ENCODE measurements at places on chromosomes 3 and 15.

DNA sequence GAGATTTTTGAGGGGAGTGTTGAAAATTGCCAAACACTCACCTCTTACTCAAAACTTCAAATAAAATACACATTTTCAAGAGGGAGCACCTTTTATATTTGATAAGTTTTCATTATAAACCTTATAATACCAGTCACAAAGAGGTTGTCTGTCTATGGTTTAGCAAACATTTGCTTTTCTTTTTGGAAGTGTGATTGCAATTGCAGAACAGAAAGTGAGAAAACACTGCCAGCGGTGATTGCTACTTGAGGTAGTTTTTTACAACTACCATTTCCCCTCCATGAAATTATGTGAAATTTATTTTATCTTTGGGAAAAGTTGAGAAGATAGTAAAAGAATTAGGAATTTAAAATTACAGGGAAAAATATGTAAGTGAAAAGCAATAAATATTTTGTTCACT is 20.1 kb downstream of the DIPK2A start:
- DNase-seq = no peak

DNA sequence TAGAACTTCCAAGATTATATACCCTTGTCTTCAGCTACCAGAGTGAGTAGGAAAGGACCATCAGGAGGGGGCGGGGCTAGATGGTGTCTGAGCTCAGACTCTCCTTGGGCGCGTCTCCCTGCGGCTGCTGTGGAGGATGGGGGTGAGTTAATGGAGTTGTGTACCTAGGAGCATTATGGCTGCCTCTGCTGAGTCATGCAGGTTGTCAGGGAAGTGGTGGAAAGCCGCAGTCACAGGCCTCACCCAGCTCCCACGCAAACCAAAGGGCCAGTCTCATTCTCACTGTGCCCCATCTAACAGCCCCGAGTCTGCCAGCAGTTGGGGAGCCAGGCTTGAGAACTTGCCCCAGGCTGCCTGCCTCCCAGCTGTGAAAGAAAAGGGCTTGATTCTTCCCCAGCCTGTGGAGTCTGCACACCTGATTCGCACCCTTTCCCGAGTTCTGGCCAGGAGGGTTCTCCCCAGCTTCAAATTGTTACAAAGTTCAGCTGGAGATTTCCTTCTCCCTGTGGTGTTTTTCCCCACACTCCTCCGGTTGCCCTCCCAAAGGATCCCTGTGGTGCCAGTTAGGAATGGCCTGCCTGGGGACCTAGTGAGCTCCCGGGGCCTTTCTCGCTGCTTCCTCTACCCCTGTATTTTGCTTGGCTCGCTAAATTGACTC is 143.3 kb downstream of the HCN4 start:
- DNase-seq = no peak

GRCh38 chr3:28940530-28940929 is 340.3 kb upstream of the RBMS3 start:
- no peak for DNase-seq

DNA sequence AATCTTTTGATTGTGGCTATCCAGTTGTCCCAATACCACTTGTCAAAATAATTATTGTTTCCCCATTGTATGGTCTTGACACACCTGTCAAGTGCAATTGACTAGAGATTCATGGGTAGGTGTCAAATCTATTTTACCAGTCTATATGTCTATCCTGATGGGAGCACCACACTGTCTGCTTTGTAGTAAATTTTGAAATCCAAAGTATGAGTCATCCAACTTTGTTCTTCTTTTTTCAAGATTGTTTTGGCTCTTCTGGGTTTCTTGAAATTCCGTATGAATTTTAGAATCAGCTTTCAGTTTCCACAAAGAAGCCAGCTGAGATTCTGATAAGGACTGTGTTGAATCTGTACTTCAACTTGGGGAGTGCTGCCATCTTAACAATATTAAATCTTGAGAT is 71.9 kb downstream of the CSNK1G1 start:
- no peak for DNase-seq

GRCh38 chr15:61051569-61052031 is 177.5 kb downstream of the RORA start:
- DNase-seq = no peak

- DNase-seq = no peak
Observed at GRCh38 chr3:67846166-67846565, 191.8 kb upstream of the SUCLG2 start.

DNA sequence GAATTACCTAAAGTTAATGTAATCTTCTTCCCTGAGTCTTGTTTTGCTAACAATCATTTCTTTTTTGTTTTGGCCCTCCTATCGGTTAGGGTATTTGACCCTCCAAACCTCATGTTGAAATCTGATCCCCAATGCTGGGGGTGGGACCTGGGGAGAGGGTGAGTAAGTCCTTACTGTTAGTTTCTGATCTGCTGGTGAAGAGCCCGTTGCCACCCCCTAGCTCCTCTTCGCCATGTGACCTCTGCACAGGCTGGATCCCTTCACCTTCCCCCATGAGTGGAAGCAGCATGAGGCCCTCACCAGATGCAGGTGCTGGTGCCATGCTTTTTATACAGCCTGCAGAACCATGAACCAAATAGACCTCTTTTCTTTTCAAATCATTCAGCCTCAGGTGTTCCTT is 62.8 kb upstream of the ADCY5 start:
- DNase-seq = no peak

DNA sequence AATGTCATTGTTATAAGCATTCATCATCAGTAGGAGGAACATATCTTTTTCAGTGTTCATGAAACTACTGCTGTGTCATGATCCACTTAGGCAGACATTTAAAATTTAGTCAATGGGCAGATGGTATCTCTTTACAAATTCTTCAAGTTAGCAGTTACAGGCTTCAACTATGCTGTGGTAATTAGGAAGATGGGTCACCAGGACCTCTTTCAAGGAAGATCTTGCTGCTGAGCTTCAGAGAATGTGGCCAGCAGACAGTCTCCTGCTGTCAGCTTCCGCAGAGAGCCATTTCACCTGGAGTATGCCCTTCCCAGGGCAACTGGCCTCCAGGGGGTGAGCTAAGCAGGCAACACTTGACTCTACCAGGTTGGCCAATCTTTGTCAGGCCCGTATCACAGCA is 19.4 kb downstream of the IFT57 start:
- DNase-seq = no peak

DNA sequence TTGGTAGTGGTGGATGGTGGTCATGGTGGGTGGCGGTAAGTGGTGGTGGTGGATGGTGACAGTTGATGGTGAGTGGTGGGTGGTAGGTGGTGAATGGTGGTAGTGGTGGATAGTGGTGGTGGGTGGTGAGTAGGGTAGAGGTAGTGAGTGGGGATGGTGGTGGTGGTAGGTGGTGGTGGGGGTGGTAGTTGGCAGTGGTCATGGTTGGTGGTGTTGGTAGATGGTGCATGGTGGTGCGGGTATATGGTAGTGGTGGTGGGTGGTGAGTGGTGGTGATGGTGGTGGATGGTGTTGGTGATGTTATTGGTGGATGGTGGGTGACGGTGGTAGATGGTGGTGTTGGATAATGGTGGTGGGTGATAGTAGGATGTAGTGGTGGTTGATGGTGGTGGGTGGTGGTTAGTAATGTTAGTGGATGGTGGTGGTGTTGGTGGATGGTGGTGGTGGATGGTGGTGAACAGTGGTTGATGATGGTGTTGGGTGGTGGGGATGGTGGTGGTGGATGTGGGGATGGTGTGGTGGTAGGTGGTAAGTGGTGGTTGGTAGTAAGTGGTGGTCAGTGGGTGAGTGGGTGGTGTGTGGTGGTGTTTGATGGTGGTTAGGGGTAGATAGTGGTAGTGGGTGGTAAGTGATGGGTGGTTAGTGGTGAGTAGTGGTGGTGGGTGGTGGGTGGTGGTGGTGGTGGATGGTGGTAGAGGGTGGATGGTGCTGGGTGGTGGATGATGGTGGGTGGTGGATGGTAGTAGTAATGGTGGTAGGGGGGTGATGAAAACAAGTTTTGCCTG is 16.7 kb upstream of the RIOX2 start:
- DNase-seq = no peak

- no peak for DNase-seq
Observed at GRCh38 chr3:124574012-124574411, 156.2 kb upstream of the UMPS start.

- no peak for DNase-seq
Observed at GRCh38 chr15:71120428-71120944, 5.2 kb downstream of the THSD4 start.

DNA sequence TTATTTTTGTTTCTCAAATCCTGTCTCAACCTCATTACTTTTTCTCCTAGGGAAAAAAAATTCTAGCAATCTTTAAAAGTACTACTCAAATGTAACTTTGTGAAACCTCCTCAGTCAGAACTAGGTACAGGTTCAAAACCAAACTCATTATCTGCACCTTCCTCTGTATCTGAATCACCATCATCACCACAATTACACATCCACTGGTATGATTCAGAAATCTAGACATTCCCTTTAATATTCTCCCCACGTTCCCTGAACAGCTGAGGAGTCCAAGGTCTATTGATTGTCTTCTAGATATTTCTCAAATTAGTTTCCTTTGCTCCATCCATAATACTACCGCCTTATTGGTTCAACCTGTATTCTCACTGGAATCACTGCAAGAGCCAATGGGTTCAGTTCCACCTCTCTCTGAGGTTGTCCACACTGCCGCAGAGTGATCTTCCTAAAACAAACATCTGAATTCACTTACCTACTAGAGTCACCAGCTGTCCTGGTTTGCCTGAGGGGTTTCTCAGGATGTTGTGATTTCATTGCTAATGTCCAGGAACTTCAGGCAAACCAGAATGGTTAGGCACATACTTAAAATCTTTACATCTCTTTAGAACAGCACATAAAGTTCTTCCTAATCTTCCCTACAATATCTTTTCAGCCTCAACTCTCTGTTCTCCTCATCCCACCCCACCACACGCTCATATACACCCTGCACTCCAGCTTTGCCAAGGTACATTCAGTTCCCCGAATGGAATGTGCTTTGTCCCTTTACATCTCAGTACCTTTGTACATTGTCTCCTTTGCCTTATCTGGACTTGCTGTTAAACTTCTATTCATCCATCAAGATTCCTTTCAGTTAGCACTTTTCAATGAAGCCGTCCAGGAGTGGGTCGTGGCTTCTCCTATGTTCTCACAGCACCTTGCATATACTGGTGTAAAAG is 24.2 kb downstream of the ATP13A4 start:
- no peak for DNase-seq

DNA sequence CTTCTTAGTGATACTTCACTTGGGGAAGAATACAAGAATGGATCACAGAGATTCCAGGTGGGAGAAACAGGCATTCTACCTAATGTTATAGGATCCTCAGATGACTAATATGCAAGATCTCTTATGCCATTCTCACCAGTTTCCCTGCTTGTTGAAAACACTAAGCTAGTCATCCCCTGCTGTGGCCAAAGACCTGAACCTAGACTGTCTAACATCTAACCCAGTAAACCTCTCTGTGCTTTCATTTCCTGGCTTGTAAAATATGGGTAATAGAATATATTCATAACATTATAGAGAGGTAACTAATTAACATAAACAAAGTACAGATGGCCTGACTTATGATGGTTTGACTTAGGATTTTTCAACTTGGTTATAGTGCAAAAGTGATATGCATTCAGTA is 776.3 kb downstream of the TUSC7 start:
- DNase-seq = no peak

DNA sequence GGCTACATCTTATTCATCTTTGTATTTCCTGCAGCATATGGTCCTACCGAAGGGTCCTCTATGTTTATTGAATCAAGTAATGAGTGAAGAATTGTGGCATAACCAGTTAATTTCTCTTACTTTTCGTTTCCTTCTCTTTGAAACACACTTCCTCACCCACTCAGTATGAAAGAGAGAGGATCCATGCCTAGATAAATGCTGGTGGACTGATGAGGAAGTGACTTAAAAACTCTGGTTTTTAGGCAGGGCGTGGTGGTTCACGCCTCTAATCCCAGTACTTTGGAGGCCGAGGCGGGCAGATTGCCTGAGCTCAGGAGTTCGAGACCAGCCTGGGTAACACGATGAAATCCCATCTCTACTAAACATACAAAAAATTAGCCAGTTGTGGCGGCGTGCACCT is 2.2 kb upstream of the MB21D2 start:
- DNase-seq = no peak
